Neuronal stem cell (in vitro differentiated cells): ENCODE measurements at places on chromosomes 5 and 9.

GRCh38 chr5:108367679-108368334 lies 14.1 kb downstream of the FBXL17 start:
- no peak for DNase-seq

DNA sequence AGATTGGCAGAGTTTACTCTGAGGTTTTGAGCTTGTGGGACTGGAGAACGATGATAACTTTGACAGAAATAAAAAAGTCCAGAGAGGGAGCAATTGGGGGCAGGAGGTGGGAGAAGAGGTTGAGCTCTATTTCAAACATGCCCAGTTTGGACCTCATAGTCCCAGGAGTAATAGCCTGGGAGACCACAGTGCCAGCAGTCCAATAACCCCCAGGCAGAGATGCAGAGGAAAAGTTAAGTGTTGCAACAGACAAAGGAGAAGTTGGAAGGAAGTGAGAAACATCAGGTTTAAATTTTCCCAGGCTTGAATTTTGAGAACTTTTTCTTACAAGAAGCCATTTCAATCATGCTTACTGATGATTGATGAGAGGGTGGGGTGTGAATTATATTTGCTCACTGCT lies 117.0 kb upstream of the GHR start:
- no peak for DNase-seq

DNA sequence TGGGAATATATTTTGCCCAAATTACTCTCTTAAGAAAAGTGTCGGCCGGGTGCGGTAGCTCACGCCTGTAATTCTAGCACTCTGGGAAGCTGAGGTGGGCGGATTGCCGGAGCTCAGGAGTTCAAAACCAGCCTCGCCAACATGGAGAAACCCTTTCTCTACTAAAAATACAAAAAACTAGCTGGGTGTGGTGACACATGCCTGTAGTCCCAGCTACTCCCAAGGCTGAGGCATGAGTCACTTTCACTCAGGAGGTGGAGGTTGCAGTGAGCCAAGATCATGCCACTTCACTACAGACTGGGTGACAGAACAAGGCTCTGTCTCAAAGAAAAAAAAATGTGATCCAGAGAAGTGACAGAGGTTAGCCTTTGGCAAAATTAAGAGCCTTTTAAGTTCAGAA lies 26.4 kb upstream of the TMEM171 start:
- DNase-seq: no peak

- no peak for DNase-seq
Measured at GRCh38 chr9:134564431-134565170, 77.0 kb upstream of the COL5A1 start.

GRCh38 chr5:53882676-53883031 lies 322.2 kb downstream of the NDUFS4 start:
- DNase-seq: no peak

- no peak for DNase-seq
Measured at GRCh38 chr5:114636271-114636670, 274.4 kb downstream of the KCNN2 start.

- DNase-seq: no peak
Measured at GRCh38 chr9:117723986-117724625, 19.9 kb downstream of the TLR4 start.

DNA sequence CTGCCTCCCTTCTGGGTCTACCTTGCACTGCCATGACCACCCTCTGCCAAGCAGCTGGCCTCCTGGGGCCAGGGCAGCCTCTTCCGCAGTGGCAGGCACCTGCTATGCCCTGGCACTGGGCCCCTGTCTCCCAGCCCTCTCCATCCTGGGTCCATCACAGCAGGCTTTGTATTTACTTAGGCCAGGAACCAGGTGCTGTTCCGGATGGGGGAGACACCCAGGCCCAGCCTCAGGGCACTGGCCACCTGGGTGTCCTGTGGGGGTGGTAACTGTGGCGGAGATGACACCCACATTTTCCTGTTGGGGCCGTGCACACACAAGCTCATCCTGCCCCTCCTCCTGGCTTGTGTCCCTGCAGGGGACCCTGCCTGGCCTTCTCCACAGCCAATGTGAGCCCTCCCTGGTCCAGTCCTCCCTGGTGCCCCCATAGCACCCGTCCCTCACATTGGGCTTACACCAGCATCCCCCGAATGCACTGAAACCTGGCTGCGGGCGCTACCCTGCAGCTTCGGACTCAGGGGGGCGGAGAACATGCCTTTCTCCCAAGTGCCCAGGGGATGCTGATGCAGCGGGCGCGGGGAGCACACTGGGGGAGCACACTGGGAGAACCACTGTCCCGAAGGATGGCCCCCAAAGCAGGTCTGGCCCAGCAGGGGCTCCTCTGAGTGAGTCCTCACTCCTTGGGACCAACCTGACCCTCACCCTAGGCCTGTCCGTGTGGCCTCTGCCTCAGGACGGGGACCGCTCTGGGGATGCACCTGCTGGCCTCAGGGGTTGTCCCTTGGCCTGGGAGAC lies 17.9 kb downstream of the FAM163B start:
- no peak for DNase-seq

DNA sequence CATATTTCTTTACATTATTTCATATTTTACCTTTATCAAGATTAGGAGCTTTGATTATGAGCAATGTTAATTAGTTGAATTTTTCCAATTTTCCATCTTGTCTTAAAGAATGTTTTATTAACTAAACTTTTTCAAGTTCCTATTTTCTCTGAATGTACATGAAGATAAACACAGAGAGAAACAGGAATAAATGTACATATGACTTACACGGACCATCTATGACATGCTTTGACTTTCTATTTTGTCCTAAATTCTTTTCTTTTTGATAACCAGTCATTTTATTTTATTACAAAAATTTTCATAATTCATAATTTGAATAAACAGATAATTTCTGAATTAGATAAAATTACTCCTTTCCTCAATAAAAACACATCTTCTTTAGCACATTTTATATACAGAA lies 1038.8 kb upstream of the ARRDC3 start:
- peak; percentile 32 for DNase-seq

DNA sequence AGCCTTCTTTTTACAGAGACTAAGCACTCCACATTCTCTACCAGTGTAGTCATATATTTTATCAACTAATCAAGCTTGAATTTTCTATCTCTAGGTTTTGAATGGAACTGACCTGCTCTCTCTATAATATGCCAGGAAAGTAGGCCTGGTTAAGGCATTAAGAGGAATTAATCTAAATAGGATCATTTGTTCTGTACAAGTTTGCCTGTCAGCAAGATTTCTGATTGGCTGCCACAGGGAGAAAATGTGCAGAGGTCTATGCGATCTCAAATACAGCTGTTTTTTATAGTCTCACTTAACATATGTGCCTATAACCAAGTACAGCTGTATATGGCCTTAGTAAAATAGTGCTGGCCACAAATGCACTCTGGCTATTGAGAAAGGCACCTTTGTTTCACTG lies 418.8 kb downstream of the KDM4C start:
- DNase-seq: no peak

DNA sequence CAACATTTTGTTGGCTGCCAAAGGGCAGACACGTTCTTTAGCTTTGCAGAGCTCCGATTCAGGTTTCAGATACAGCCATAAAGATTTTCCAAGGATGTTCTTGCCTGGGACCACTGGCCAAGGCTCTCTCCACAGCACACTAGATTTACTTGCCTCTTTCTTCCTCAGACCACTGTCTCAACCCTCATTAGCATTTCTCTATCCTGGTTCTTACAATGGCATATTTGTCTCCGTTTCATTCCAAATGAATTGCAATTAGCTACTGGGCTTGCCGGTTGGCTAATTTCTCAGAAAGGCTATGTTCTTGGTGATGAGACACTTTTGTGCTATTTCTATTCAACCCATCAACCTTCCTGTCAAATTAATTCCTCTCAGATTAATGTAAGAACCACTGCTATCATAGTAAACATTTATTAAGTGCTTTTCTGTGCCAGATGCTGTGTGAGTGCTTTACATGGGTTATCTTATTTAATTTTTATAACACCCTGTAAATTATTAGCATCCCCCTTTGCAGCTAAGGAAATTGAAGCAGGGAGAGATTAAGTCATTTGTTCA lies 118.4 kb upstream of the NR3C1 start:
- DNase-seq: peak; percentile 15

GRCh38 chr9:131524665-131525315 lies 6.3 kb downstream of the UCK1 start:
- no peak for DNase-seq

DNA sequence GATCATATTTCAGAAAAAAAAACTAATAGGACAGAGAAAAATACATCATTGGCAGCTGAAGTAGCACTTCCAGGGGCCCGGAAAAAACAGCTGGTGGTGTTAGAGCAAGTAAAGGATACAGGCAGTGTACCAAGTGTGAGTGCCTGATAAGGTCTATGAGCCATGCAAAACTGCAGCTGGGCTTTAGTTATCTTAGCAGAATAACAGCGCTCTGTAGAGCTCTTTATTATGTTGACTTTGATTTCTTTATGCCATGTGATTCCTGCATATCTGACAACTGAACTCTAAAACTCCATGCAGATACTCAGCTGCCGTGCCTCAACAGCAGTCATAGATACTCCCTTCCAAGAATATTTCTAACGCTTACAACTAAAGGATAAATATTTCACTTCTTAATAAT lies 119.5 kb downstream of the CAAP1 start:
- DNase-seq: no peak

- DNase-seq: no peak
Measured at GRCh38 chr5:78926252-78926651, 58.9 kb downstream of the ARSB start.

GRCh38 chr5:77770293-77771005 lies 5.7 kb downstream of the TBCA start:
- no peak for DNase-seq

DNA sequence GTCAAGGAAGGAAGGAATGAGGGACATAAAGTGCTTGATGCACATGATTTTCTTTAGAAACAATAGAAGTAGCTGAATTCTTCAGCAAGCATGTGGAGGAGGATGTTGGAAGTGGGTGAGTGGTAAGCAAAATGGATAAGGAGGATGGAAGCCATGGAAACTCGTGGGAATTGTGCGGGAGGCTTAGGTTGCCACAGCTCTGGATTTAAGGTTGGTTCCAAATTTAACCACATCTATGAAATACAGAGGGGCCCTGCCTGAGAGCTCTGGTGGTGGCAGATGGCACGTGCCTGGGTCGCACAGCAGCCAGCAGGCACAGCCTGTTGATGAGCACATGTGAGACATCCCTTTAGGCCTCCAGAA lies 284.7 kb downstream of the SMARCA2 start:
- DNase-seq: no peak

DNA sequence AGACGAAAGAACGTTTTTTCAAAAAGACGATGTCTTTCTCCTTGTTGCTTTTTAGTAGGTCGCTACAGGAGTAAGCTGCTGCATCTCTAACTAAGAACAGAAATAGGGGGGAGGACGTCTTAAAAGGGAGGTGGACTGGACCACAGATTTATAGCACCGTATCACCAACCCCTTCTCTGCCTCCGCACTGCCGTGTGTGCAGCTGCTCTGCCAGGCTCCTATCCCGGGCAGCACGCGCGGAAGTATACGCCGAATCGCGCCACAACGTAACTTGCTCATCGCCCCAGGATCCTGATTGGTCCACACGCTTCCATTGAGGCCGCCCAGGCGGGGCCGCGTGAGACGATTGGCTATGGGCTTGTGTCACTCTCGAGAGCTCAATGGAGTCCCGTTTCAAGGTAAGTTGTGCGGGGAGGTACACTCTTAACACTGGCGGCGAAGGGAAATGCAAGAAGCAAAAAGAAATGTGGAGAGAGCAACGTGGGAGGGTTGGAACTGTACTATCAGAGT lies at the start of gene ELAVL2:
Gene ELAVL2 (minus strand): TSS at position 121 of the 510 bp plus-strand sequence. CDS start 64,006 bp downstream, outside the sequence.
- DNase-seq: peak; percentile 98

GRCh38 chr9:121949766-121950165 lies 143.3 kb downstream of the TTLL11 start:
- no peak for DNase-seq

- DNase-seq: no peak
Measured at GRCh38 chr5:17020678-17021601, 84.9 kb upstream of the MYO10 start.

GRCh38 chr5:98110791-98111190 lies 662.7 kb upstream of the RGMB start:
- DNase-seq: no peak

DNA sequence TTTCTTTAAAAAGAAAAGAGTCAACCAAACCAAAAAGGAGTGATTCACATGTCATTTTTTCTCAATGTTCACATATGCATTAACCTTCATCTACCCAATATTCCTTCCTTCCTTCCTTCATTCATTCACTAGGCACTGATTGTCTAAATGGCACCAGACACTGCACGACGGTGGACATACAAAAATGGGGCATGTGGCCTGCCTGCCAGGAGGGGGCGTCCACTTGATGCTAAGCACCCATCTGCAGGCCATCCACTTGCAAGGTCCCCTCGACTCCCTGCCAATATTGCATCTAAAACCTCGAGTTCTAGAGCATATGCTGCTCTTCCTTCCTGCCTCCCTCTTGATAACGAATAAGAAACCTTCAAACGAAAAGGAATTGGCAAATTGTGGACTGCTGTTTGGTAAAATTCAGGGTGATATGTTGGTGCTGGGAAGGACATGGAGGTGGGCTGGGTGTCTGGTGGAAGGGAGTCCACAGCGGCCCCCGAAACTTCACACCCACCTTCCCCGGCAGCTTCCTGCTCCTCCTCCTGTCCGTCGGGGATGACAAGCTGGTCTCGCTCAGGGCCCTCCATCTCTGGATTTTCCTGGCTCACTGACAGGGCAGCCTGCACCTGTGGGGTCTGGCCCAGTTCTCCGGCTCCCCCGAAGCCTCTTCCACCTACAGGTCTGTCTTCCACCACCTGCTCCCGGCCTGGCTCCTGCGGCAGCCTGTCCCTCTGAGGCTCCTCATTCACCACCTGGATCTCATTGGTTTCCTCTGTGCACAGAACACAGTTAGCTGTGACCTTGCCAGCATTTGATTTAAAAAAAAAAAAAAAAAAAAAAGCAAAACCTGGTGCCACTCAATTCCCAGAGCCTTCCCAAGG lies 64.3 kb downstream of the GOLM1 start:
- DNase-seq: no peak

DNA sequence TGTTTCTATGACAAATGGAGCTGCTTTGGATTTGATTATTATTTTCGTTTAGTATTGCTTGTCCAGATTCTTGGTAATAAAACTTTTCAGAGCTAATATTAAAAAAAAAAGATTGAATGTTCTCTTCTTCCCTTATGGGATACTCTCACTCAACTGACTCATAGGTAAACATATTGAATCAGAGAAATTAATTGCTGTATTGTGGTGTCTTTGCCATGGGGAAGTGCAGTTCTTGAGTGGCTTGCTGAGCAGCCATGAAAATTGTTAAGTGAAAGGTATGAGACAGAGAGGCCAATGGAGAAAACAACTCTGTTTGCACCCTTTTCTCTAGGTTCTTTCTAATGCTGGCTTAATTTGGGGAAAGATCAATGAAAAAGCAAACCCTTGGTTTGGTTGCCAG lies 149.9 kb upstream of the HMHB1 start:
- no peak for DNase-seq

DNA sequence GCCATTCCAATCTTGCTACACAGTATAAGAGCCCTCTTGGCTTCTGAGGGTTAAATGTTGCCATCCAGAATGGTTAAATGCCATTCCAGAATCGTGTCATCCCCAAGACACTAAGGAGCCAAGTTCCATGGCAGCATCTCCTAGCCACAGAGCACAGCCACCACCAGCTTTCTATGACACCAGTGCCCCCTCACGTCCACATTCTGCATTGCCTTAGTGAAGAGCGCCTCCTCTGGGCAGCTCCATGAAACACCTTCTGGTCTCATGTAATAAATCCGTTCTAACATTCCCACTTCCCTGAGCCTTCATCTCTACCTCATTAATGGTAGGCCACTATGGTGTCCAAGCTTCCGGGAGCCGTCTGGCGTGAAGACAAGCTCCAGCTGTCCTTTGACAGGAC lies 12.4 kb downstream of the CBY3 start:
- peak; percentile 50 for DNase-seq

- no peak for DNase-seq
Measured at GRCh38 chr5:122019919-122020590, 58.0 kb downstream of the LOX start.

GRCh38 chr9:95896580-95896979 lies 21.1 kb downstream of the ERCC6L2 start:
- DNase-seq: no peak
